Endothelial cell (in vitro differentiated cells): ENCODE measurements at places on chromosomes 2 and 18.

GRCh38 chr2:2015646-2016045 is 271.3 kb upstream of the PXDN start:
- no peak for DNase-seq

DNA sequence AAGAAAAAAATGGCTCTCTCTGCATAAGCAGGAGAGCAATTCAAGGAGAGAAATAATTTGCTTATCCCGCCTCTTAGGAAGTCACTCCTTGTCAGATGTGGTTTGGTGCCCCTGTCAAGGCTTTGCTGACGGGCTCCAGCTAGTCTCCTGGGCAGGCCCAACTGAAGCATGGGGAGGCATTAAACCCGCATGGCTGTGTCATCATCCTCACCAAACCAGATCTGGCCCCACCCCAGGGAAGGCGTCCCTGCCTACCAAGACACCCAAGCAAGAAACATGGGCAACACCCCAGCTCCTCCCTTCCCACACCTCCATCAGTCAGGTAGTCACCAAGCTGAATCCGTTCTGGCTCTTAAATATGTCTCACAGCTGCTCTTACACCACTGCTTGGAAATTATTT is 108.0 kb downstream of the SGPP2 start:
- no peak for DNase-seq

GRCh38 chr18:41153871-41154270 is 801.2 kb upstream of the PIK3C3 start:
- no peak for DNase-seq

GRCh38 chr18:57432751-57433400 is 2.3 kb upstream of the ONECUT2 start:
- DNase-seq: no peak

DNA sequence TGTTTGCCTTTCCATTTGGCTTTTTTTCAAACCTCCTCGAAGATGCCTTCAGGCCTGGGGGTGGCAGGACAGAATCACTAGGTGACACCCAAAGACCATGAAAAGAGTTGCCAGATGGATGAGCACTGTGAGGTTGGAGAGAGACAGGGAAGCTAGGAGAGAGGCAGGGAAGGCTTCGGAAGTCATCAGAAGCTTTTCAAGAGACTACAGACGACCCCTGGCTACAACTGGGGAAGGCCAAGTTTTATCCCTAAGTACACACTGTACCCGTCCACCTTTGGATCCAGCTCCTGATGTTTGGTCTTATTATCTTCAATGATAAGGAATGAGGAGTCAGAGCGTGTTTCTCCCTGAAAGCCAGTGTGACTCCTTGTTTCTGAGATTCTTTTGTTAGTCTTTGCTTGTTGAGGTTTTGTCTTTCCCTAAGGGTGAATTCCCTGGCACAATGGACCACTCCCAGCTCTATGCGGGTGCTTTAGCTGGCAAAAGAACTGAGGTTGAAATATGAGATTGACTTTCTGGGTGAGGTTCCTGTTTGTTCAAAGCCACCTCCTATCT is 33.4 kb upstream of the SLC9A2 start:
- no peak for DNase-seq

GRCh38 chr18:25113566-25113965 is 238.4 kb downstream of the ZNF521 start:
- no peak for DNase-seq

GRCh38 chr2:195395362-195395761 is 261.7 kb upstream of the SLC39A10 start:
- DNase-seq: no peak
